Cortex of kidney (tissue), 1 donor: ENCODE measurements at places on chromosomes 7 and 10.

DNA sequence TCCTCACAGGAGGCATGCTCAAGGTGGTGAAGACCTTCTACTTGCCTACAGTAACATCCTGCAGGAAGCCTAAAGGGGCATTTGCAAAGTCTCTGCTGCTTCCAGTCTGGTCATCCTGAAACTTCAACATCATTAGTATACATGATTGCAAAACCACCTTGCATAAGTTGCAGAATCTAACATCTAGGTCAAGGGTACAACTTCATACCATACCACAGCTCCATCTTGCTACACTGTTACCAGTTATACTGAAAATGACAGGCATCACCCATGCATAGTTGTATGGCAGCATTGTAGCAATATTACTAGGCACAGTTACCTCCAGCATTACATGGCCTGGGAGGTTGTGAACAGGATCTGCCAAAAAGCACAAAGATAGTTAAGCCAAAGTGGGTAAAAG lies 13.7 kb upstream of the MACROH2A2 start:
- DNase-seq, result no peak

- no peak for DNase-seq
Observed at GRCh38 chr7:22565315-22565811, 65.4 kb upstream of the STEAP1B start.

GRCh38 chr10:30762620-30763019 lies 133.1 kb upstream of the LYZL2 start:
- no peak for DNase-seq

DNA sequence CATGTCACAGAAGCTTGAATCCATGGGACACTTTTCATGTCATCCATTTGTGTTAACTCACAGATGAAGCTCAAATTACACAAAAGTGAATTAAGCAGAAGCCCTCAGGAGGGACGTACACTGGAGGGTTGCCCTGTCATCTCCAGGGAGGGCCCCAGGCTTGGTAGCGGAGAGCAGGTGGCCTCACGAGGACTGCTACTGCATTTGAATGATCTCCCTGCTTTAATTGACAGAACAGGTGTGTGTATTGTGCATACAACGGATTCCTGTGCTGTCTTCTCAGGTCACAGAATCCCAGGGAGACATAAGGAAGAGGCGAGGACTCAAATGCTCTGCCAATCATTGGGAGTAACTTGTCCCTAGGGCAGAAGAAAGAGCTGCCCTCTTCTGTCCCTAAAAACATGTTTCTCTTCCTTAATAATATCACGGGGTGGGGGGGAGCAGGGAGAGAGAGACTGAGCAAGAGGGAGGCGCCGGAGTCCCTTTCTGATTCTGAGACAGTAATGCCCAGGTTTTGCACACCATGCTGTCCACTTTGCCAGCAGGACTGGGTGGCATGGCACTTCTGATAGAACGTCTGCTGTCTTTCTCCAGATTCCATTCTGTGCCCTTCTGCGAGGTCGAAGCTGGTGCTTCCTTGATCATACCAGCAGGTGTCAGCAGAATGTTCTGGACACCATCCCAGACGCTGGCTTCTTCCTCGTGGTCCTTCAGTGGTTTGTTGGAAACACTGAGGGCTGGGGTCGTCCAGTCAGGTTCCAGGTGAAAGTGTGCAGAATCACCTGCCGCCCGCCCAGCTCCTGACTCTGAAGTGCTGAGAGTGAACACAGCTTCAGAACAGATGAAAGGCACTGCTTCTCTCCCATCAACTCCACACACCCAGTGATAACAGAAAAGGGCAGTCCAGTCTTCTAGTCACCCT lies 26.2 kb upstream of the RASGEF1A start:
- DNase-seq, result no peak

DNA sequence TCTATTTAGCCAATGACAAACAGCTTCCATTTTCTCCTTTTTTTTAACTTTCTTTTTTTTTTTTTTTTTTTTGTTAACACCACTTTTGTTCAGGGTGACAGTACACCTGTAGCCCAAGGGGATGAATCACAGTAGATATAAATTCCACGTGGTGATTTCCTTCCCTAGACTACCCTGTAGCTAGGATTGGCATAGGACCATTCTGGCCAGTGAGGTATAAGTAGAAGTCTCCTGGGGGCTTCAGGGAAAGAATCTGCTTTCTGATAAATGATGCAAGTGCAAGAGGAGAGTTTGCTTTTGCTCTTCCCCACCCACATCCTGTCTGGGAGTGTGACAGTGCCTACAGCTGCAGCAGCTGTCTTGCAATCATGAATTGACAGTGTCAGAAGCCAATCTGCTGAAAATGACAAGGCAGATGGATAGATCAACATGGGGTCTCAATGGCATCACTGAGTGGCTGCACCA lies 63.2 kb upstream of the TOMM7 start:
- no peak for DNase-seq

- DNase-seq, result no peak
Observed at GRCh38 chr10:59358576-59358975, 3.8 kb downstream of the FAM13C start.

DNA sequence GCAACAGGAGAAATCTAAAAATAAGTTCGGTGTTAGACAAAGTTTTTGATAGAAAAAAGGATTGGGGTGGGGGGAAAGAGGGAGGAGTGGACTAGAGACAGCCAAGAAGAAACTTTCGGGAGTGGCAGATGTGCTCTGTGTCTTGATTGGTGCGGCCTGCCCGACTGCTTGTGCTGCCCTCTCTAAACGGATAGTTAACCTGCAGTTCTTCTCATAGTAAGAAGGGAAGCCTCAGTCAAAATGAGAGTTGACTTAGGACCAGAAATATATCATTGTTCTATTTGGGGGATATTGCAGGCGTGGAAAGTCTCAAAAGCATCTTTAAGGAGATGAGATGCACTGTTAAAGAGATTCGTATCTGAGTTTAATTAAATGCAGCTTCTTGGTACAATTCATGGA lies 39.3 kb downstream of the UBE3C start:
- DNase-seq, result no peak

GRCh38 chr10:122087436-122087835 lies 98.5 kb downstream of the TACC2 start:
- DNase-seq, result no peak

- DNase-seq, result no peak
Observed at GRCh38 chr7:88311675-88312036, 5.0 kb upstream of the STEAP4 start.
